Activated CD8-positive, alpha-beta memory T cell treated with anti-CD3 and anti-CD28 coated beads for 1 hour (primary cell): ENCODE measurements at places on chromosomes 12 and 14.

DNA sequence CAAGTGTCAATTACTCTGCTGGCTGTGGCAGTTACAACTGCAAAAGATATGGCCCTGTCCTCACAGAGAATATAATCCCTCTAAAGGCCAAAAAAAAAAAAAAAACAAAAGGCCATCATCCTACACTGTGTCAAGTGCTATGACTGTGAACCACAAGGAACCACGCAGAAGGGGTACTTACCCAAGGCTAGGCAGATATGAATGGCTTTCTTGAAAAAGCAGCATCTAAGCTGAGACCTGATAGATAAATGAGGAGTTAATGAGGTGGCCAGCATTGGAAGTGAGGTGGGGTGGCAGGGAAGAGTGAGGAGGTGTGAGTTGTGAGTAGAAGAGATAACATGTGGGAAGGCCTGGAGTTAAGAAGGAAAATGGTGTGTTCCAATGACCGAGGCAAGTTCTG is 16.4 kb upstream of the IL22 start:
- no peak for DNase-seq

GRCh38 chr12:98188650-98189077 is 326.7 kb upstream of the TMPO start:
- no peak for DNase-seq

GRCh38 chr12:70849265-70849960 is 71.1 kb downstream of the PTPRR start:
- DNase-seq, result no peak

- DNase-seq, result no peak
These were observed 138.5 kb upstream of the AMIGO2 start for GRCh38 chr12:47218191-47218654.

DNA sequence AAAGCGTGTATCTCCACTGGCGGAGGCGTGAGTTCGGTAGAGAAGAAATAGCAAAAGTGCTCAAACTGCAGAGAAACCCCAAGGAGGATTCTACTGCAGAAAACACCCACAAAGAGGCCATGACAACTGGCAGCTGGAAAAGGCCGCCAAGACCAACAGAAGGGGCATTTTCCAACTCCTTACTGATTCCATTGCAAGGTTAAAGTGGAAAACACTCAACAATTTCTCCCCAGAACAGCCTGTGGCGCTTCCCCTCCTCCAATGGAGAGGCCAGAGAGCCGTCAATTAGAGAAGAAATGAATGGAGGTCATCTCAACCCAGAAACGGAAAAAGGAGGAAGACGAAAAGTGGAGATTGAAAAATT is 618 bp upstream of the ANKRD52 start:
- no peak for DNase-seq

GRCh38 chr12:52366738-52367485 is at the start of gene KRT85:
TSS of gene KRT85 (minus strand) at chr12:52367481. CDS start at chr12:52367405, 76 bp downstream.
- DNase-seq, result no peak
